ENCODE measurements at places on chromosomes 5 and 9. TPM values are rescaled to one million over a fixed set of nuclear protein-coding genes. Genes with fewer than 3 reads are reported as not detected.

DNA sequence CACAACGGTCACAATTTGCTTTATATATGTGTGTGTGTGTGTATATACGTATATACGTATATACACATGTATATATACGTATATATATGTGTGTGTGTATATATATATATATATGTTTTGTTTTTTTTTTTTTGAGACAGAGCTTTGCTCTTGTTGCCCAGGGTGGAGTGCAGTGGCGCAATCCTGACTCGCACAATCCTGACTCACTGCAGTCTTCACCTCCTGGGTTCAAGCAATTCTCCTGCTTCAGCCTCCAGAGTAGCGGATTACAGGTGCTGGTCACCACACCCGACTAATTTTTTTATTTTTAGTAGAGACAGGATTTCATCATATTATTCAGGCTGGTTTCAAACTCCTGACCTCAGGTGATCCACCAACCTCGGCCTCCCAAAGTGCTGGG, 3.1 kb downstream of the RNF38 start:
- peak; percentile 12 for DNase-seq

- DNase-seq, result no peak
Observed at GRCh38 chr5:144971108-144971850, 800.6 kb downstream of the KCTD16 start.

DNA sequence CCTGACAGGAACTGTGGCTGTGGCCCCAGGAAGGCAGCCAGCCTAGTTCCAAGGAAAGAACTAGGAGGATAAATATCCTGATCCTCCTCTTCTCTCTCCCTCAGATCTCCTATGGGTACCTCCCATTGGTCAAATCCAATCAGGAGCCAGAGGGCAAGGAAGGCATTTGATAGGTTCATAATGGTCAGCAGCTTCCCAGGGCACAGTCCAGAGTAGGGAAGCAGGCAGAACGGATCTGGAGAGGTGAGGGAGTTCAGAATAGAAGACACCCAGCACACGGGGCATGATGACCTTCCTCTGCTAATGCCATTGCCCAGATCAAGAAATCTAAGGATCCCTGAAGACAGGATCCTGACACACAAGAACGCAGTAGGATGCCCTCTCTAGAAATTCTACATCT, 8.6 kb downstream of the ABLIM3 start:
- no peak for DNase-seq

DNA sequence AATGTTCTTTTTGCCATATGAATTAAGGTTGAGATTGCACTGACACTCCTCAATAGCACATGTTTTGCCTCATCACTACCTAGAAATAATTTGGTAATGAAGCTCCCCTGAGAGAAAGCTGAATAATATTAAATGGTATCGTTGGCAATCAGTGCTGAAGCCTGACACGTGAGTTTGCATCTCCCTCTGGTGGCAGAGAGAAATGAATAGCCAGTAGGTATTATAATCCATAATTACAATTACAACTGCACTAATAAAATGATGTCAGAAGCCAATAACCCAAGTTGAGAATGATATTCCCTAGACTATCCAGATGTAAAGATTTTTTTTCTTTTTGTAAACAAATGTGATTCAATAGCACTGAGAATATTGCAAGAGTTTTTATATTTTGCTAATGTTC, 700.3 kb downstream of the PTPRD start:
- DNase-seq, result no peak

- no peak for DNase-seq
Observed at GRCh38 chr5:36078430-36078829, 11.7 kb upstream of the UGT3A2 start.

DNA sequence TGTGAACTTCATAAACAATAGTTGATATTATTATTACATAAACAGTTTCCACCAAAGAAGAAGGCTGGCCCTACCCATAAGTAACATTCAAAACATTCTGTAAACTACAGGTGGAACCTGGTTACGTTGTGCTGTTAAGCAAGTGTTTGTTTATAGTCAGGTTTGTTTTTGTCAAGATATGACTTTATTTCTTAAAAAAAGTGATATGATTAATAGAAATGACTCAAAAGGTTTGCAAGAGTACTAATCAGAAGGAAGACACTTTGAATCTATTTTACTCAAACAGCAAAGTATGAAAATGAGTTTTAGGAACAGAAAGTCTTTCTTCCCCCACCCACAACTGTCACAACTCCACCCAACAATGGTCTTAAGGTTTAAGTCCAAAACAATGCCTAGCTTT, 220.8 kb downstream of the PLK2 start:
- DNase-seq, result no peak

- DNase-seq, result no peak
Observed at GRCh38 chr9:20509466-20509865, 112.8 kb downstream of the MLLT3 start.

DNA sequence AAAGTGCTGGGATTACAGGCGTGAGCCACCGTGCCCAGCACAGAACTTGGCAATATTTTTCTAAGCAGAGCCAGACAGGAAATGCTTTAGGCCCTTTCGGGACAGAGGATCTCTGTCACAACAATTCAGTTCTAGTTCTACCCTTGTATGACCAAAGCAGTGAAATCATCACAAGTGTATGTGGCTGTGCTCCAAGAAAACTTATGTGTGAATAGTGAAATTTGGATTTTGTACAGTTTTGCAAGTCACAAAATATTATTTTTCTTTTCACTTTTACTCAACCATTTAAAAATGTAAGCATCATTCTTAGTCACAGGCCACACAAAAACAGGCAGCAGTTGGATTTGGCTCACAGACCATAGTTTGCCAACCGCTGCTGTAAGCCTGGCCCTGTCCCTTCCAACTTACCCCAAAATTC, 20.4 kb upstream of the PRUNE2 start:
- no peak for DNase-seq

DNA sequence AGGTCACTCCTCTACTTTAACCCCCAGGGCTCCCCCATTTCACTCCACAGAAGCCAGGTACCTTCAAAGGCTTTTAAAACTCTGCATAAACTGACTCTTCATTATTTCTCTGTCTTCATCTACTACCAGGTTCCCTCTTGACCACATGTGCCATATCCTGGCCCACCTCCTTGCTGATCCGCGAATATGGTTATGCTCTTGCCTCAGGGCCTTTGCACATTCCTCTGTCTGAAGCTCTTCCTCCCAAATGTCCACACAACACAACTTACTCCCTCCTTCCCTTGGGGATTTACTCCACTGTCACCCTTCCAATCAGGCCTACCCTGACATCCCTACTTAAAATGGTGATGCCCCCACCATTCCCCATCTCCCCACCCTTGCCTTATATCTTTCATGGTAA, 134.6 kb upstream of the ANKRD55 start:
- DNase-seq, result no peak

DNA sequence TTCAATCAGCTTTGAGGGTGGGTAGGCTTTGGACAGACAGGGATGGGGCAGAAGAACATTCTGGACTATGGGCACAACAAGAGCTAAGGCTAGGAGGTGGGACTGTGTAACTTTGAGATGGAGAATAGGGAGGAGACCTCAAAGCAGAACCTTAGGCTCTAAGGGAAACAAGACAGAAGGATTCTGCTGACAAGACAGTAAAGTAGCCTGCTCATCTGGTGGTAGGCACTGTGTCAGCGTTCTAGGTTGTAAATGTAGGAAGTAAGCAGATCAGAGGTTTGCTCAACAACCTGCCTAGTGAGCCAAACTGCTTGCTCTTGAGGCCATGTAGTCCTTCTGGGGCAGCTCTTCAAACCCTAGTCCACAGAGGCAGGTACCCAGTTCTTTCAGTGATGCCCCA, 15.0 kb upstream of the IL12B start:
- DNase-seq, result no peak

DNA sequence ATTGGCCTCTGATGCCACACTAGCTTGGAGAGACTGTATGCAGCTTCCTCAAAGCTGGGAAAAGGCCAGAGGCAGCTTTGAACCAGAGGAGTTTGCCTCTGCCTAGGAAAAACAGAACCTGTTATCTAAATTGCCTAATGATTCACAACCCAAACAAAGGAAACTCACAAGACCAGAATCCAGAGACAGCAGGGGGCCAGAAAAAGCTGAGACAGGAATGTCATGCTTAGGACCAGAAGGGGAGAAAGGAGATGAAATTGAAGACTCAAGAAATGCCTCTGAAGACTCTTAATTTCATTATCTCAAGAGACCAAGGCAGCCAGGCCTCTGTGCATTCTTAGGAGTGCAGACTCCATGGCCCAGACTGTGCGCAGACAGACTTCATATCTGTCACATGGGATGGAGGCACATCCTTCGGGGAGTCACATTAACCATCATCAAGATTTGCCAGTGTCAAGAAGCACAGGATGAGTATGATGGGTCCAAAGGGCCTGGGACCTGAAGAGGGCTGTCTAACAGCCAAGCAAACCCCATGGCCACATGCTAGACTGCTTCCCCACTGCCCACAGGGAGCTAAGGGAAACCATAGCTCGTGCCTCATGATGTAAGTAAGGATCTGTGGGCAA, 57.3 kb downstream of the ARSB start:
- DNase-seq, result no peak

- DNase-seq, result peak; percentile 69
Observed at GRCh38 chr5:65925044-65925600, 1.3 kb upstream of the ERBIN start.

DNA sequence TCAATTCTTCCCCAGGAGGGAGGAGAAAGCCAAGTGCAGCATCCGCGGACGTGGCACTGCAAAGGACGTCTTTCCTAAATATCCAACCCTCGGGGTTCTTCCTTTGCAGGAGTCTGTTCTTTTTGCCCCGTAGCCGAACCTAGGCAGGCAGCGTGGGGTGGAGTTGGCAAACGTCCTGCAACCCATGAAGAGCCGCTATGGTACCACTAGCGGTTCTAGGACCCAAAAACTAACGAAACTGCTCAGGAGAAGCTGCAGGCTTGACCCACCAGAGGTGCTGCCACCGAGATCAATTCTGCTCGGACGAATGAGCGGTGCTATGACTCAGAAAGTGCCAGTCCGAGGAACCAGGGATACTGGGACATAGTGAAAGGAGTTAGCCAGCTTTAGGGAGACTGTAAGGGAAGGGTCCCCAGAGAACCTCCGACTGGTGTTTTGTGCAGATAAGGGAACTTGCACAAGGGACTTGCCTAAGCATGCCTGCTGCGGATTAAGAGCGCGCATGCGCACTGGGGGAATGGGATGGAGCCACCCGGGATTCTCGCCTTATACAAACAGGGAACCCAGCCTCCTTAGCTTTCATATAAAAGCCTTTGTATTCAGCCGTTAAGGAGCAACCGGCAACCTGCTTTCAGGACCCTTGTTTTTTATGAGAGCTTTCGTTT, 32.7 kb downstream of the ANXA2R start:
- DNase-seq, result peak; percentile 78

DNA sequence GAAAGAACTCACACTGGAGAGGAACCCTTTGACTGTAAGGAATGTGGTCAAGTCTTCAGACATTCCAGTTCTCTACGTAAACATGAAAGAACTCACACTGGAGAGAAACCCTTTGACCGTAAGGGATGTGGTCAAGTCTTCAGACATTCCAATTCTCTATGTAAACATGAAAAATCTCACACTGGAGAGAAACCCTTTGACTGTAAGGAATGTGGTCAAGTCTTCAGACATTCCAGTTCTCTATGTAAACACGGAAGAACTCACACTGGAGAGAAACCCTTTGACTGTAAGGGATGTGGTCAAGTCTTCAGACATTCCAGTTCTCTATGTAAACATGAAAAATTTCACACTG, 32.6 kb downstream of the MAPK9 start:
- DNase-seq, result no peak

- no peak for DNase-seq
Observed at GRCh38 chr9:133979921-133980863, 11.9 kb downstream of the VAV2 start.

GRCh38 chr9:107504585-107505455, 15.3 kb upstream of the KLF4 start:
- DNase-seq, result no peak

- DNase-seq, result no peak
Observed at GRCh38 chr5:119319401-119319800, 36.4 kb upstream of the TNFAIP8 start.

DNA sequence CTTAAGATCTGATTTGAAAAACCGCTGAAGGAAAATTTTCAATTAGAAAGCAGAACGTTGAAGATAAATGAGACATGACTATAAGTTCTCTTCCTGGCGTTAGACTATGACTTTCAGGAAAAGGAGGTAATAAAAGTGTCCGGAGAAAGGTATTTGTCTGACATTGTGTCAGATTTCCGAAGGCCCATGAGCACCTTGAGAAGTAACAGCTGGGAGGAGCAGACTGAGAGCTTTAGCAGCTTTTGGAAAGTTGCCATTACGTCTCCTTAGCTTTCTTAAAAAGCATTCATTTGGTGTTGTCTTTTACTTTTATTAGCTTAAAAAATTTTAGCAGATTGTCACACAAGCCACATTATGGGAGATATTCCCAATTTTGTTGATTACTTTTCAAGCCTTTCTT, 363.5 kb downstream of the NDUFS4 start:
- no peak for DNase-seq

DNA sequence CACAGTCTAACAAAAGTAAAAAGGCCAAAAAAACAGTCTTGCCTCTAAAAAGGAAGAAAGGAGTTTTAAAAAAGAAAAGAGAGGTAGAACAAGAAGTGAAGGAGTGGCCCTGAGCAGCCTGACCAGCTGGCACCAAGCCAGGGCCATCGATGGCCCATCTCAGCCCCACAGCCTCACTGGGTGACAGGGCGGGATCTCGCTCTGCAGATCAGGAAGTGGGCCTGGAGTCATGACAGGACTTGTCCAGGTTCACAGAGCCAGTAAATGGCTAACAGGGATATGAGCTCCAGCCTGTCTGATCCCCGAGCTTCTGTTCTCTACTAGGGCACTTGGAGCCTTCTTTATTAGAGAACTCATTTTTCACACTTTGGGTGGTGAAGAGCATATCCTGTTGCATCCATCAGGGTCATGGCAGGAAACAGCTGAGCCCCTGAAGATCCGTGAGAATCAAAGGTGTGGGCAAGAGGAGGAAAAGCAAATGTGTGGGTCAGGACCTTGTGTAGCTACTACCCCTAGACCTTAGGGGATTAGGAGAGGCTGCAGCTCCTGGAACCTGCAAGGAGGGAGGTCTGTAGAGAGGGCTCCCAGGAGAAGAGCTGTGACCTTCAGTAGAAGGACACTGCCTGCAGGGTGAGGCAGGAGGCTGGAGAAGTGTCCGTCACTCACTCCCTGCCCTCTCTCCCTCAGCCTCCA, 299.0 kb upstream of the MSX2 start:
- no peak for DNase-seq

- DNase-seq, result no peak
Observed at GRCh38 chr9:7341571-7341970, 458.0 kb downstream of the DMAC1 start.

GRCh38 chr5:122499585-122499984, 187.5 kb downstream of the SNCAIP start:
- no peak for DNase-seq

GRCh38 chr5:171633776-171634470, 151.7 kb upstream of the SMIM23 start:
- DNase-seq, result no peak

CDH10 gene
- total RNA-seq, result not detected

PTGER4 gene
- 42.3 TPM for total RNA-seq

ACOT12 gene
- not detected for total RNA-seq

PAEP gene
- not detected for total RNA-seq

HACD4 gene
- 3.3 TPM for total RNA-seq

SPATA31A3 gene
- total RNA-seq, result not detected

HAND1 gene
- not detected for total RNA-seq

LSM11 gene
- 7.4 TPM for total RNA-seq

TAF1L gene
- total RNA-seq, result not detected
